ENCODE measurements at places on chromosomes 6 and 20. TPM values are rescaled to one million over a fixed set of nuclear protein-coding genes. Genes with fewer than 3 reads are reported as not detected.

FHL5 gene
- not detected for total RNA-seq

SDCBP2 gene
- total RNA-seq: 11.0 TPM

BMP6 gene
- 2.2 TPM for total RNA-seq

DNA sequence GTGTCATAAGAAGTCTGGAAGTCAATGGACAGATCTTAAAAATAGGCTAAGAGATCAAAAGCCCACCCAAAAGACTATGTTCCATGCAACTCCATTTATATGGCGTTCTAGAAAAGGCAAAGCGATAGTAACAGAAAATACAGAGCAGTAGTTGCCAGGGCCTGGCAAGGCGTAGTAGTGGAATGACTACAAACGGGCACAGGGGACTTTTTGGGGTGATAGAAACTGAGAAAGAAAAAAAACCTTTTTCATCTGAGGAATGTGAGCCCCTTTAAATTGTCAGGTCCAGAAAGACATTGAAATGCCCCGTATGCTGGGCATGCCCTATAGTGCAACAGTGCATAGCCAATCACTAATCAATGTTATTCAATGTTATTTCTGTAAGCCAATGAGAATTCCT lies 47.2 kb upstream of the FAM50B start:
- no peaks in the 10 kb centered on the region for H3K36me3 ChIP-seq
- H3K27me3 ChIP-seq: peaks cover 21% of the 10 kb centered on the region
- DNase-seq: peak; percentile 40

DNA sequence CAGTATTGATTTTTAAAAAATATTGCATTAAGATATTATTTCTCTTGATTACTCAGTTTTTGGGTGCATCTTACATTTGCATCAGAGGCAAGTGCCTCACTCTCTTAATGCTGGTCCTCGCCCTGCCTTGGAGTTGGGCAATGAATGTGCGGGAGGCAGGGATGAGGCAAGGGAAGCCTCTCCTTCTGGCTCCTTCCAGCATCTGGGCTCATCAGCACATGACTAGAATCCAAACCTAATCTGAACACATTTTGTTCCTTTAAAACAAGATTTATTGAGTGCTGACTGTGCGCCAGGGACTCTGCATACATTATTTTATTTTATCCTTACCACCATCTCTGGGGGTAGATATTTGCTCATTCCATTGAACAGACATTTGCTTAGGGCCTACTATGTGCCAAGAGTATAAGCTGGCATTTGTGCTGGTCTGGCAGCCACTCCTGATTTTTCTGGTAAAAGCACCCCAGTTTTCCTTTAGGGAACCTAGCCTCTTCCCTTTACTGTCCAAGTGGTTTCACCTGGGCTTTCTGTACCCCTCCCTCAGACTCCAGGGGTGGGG lies 71.9 kb upstream of the ZNFX1 start:
- no peak overlapping the region for H3K27ac ChIP-seq
- DNase-seq: no peak
- peaks cover 34% of the 10 kb centered on the region for H3K27me3 ChIP-seq
- no peak overlapping the region for H3K4me3 ChIP-seq

DNA sequence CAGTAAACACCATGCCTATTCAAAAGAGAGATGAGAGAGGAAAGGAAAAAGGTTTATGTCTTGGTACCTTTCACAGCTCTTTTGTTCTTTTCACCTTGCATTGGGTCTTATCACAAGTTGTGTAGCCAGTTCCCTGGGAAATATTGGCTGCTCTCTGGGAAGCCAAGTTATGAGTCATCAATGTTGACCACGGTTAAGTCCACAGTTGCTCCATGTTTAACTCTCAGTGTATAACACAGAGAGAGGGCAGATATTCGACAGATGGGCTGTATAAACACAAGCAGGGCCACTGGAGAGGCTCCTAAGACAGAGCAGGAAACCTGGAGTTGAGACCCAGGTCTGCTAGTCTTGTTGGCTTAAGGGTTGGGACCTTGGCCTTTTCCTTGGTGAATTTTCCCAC lies 718.6 kb downstream of the QKI start:
- no peaks in the 10 kb centered on the region for H3K36me3 ChIP-seq
- no peak for DNase-seq
- no peak overlapping the region for H3K27ac ChIP-seq
- H3K4me1 ChIP-seq: no peaks in the 10 kb centered on the region
- H3K4me3 ChIP-seq: no peak overlapping the region

- H3K4me1 ChIP-seq: peaks cover 38% of the 10 kb centered on the region
- no peak overlapping the region for H3K4me3 ChIP-seq
- DNase-seq: peak; percentile 41
- H3K27me3 ChIP-seq: peaks cover 10% of the 10 kb centered on the region
- peak overlapping the region; percentile 80 for H3K27ac ChIP-seq
These were observed 49.8 kb upstream of the ENPP5 start for GRCh38 chr6:46220352-46221221.

DNA sequence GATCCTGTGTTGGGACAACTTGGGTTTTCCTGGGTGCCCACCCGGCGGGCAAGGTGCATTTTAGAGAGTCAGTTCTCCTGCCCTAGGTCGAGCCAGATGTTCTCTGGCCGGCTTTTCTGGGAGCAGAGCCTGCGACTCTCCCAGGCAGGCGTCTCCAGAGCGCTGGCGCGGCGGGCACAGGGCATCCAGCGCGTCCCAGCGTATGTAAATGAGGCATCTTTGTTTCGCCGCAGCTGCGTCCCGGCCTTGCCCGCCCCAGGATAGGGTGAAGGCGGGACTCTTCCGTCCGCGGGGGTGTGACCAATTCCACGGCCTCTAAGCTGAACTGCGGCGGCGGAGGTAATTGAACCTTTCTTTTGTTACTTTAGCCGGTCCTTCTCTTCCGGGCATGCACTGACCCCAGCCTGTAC lies 9.1 kb downstream of the GRIK2 start:
- no peak overlapping the region for H3K4me3 ChIP-seq
- no peak for DNase-seq

GRCh38 chr6:163413345-163414116 lies 987 bp upstream of the QKI start:
- no peaks in the 10 kb centered on the region for H3K27me3 ChIP-seq
- peak overlapping the region; percentile 76 for H3K4me3 ChIP-seq
- peak; percentile 94 for DNase-seq

DNA sequence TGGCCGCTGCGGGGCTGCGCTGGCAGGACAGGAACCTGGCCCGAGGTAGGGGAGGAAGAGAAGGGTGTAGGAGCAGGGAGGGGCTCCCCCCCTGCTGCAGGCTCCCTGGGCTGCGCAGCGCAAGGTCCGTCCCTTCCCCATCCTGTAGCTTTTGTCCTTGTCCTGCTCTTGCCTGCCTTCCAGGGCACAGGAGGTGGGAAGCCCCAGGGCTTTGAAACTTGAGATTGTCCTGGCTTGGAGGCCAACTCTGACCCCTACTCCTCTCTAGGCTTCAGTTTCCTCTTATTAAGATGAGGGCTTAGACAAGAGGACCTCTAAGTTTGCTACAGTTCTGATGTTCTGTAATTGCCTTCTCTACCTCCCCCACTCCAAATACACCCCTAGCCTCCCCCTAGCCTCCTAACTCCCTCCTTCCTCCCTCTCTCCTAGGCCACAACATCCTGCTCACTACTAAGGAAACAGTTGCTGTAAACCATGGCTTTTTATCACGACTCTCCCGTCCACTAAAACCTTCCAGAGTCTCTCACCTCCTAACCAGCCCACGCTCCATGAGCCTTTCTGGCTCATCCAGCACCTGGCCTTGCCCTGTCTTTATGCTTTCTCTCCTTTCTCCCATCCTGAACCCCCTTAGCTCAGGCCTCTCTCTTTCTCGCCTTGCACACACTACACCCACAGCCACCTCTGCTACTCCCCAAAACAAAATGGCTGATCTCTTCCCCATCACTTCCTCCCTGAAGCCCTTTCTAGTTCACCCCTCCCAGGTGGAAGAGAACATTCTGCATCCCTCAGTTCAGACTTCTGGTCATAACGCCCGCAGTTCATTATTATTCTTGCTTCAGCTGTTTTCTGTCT lies 10.2 kb downstream of the UNC5CL start:
- peak overlapping the region; percentile 60 for H3K4me3 ChIP-seq
- DNase-seq: peak; percentile 8
- peak overlapping the region; percentile 47 for H3K27ac ChIP-seq
- no peaks in the 10 kb centered on the region for H3K27me3 ChIP-seq

GRCh38 chr6:40852779-40853373 lies 186.1 kb downstream of the UNC5CL start:
- peaks cover 2% of the 10 kb centered on the region for H3K27me3 ChIP-seq
- no peak overlapping the region for H3K4me3 ChIP-seq
- H3K27ac ChIP-seq: no peak overlapping the region
- no peak for DNase-seq

GRCh38 chr6:170294813-170295509 lies 4.1 kb upstream of the DLL1 start:
- H3K4me1 ChIP-seq: peaks cover 49% of the 10 kb centered on the region
- no peak overlapping the region for H3K27ac ChIP-seq
- peak; percentile 16 for DNase-seq
- peak overlapping the region; percentile 78 for H3K4me3 ChIP-seq
